ENCODE measurements at places on chromosomes 1 and 21.

DNA sequence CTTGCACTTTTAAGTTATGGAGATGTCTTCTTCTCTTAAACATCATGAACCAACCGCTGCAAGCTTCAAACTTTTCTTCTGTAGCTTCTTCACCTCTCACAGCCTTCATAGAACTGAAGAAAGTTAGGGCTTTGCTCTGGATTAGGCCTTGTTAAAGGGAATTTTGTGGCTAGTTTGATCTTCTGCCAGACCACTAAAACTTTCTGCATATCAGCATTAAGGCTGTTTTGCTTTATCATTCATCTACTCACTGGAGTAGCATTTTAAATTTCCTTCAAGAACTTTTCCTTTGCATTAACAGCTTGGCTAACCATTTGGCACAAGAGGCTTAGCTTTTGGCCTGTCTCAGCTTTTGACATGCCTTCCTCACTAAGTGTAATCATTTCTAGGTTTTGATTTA, 43.0 kb upstream of the RGL1 start:
- DNase-seq: no peak

DNA sequence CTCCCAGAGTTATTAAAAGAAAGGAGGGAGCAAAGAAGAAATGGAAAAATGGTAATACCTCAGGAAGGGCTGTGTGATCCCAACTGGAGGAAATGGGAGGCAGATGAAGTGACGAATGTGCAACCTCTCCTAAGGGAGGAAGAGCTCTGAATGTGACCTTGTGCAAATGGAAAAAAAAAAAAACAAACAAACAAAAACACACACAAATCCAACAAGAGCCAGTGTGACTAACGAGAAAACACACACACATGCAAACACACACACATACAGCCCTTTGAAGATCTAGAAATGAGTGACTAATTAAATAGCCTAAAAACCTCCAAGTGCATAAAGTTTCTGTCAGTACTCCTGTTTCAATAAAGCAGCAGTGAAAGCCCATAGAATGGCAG, 49.0 kb downstream of the CCN1 start:
- DNase-seq: no peak

GRCh38 chr1:112172294-112172882, 182.9 kb upstream of the KCND3 start:
- peak; percentile 33 for DNase-seq

DNA sequence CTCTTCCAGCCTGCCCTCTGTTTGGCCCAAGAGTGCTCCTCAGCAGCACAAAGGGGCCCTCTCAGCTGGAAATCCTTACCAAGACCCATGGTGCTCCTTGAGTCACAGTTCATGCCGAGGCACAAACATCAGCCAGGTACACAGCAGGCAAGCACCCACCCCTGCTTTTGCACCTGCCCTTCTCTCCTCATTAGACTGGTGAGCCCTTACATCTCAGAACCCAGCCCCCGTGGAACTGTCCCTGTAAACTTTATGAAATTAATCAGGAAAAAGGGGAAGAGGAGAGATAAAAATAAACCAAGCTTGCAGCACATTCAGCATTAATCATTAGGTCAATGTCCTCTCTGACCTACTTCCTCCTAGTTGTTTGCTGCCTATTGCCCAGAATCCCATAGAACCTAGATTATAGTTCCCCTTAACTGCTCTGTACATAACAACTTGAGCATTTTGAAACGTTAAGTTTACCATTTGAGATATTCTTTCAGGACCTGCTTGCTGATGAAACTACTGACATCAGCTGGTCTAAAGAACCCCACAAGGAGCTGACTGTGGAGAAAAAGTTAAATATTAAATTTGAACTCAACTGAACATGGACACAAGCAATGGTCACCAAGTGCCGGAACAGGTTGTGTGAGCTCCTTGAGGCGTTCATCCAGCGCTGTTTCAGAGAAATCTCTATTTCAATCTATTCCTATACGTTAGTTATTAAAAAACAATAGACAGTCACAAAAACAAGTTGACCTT, 738.4 kb downstream of the MATN1 start:
- DNase-seq: no peak

- DNase-seq: no peak
Observed at GRCh38 chr1:228274452-228275178, 66.8 kb downstream of the OBSCN start.

- DNase-seq: no peak
Observed at GRCh38 chr21:36968414-36968813, 1.9 kb upstream of the HLCS start.

DNA sequence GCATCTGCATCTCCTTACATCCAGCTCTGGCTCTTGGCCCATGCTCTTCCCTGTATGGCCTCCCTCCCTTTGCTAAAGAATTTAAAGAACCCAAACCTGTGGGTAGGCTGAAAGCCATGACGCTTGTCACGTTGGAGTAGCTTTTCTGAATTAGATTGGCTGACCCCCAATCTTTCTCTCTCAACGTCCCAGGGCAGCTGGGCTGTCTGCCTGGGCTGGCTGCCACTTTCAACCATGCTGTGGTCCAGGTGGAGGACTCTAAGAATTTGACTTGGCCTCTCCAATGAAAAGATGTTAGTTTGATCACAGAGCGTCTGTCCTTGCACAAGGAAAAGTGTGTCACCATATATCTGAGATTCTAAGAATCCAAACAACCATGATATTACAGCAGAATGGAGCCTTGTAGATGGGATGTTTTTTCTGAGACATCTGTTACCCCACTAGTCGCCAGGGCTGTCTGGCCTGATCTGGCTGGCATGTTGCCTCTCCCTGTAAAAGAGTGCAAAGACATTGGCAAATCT, 6.5 kb upstream of the IGSF3 start:
- no peak for DNase-seq

DNA sequence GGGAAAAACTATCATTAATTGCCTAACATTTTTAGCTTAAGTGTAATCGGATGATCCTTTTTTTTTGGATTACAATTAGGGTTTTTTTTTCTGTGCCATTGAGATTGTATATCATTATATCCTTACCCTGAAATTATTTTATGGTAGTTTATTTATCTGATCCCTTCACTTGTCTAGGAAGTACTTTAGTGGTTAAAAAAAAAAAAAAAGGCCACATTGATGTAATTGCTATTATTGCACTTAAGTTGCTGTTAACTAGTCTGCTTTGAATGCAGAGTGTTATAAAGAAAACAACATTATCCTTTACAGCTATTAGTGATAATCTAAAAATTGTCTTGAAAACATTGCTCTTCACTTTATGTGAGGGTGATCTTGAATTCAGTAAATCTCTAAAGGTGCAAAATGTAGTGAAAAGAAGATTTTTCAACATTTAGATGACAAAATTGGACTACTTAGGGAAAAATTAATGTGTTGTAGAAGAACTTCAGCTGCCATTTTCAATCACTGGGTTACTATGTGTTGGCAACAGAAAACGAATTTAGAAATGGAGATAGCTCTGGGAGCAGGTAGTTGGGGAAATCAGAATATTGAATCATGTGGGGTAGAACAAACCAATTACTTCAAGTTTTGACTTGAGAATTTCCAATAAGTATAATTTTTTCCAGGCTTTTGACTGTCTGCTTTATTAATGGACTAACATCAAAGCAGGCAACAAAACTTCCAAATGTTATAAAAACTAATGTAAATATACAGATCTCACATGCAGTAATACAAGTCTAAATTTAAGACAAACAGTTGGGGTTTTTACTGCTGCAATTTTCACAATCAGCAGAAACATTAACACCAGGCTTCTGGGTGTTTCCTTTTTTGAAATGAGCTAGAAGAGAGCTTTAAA, 5.0 kb downstream of the ADGRL2 start:
- DNase-seq: no peak

- DNase-seq: no peak
Observed at GRCh38 chr1:212650228-212650627, 41.7 kb downstream of the ATF3 start.

DNA sequence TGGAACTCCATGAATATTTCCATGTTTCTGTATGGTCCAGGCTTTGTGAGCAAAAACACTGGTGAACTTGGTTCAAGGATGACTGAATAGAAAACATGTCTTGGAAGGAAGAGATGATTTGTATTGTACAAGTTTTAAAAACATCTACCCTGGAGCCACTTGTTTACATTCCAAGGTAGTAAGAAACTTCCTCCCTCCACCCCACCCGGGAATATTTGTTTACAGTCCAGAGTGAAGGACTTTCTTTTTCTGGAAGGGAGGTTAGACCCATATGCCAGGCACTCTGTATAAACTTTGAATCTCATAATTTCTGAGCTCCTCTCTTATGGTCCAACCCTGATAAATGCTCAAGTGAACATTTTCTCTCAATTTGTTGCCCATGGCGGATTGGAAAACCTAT, 323.3 kb upstream of the LYPLAL1 start:
- DNase-seq: no peak

DNA sequence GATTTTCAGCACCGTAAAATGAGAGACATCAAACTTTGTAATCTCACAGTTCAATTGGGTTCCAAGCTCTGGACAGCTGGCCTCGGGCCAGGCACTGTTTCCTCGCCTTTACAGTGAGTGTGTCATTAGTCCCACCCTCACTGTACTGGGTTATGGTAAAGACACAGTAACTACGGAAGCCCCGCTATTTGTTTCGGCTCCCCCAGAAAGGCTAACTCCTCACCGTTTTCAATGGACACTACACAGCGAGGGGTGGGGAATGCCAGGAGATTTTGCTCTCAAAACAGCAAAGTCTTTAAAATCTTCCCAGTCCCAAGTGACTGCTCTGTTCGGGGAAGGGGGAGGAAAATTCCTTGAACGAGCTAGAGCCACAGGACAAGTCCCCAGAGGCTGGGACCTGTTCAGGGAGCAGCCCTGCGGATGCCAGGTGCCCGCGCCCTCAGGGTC, 757 bp upstream of the SPSB1 start:
- DNase-seq: peak; percentile 41

DNA sequence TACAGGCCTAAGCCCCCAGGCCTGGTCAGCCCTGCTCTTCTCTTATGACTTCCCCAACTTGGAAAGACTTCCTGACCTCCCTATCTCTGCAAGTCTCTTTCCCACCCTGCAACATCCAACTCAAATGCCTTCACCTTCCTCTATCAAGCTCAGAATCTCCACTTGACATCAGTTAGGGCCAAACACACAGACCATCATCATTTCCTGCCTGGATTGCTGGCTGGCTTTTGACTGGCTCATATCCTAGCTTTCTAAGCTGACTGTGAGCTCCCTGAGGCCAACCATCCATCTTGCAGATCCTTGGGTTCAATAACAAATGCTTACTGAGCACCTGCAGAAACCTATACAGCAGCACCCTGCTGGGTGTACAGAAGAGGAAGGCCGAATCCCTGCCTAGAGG, 137.3 kb upstream of the EDN2 start:
- no peak for DNase-seq

GRCh38 chr1:64677532-64677931, 67.3 kb upstream of the RAVER2 start:
- no peak for DNase-seq

DNA sequence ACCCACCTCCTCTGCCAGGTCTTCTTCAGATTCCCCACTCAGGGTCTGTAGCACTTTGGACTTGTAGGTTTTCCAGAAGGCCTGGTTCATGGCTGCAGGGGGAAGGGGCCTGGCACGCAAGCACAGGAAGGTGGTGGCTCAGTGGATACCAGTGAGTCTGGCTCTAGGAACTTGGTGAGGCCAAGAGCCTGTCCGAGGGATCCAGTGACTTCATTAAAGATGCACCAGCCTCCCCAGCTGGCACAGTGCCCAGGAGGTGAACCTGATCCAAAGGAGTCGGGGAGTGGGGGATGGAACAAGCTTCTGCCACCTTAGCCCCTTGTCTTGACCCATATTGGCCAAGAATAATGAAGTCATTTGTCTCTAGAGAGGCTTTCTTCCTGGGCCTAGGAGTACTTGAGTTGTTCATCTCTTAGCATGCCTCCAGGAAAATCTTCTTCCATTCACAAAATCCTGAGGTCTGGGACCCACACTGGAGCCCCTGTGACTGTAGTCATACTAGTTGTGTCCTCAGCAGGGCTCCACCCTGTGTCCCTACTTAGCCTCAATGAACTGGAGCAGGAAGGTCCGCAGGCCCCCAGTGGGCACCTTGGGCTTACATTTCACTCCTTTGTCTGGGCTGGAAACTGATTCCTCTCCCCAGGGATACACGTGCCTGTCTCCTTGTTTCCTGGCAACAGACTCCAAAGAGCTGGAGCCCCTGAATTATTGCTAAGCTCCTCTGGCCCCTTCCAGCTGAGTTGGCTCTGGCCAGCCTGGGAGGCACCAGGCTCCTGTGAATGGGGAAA, at the start of gene C1orf232:
Gene C1orf232 (minus strand): TSS at position 554 of the 788 bp plus-strand sequence. CDS start 464 bp downstream, at position 90.
- no peak for DNase-seq

GRCh38 chr1:43836267-43836951, 97.2 kb upstream of the ARTN start:
- DNase-seq: peak; percentile 95

GRCh38 chr1:84006591-84006990, 7.7 kb upstream of the TTLL7 start:
- no peak for DNase-seq

- DNase-seq: peak; percentile 96
Observed at GRCh38 chr1:21324368-21325141, 34.3 kb upstream of the ECE1 start.

DNA sequence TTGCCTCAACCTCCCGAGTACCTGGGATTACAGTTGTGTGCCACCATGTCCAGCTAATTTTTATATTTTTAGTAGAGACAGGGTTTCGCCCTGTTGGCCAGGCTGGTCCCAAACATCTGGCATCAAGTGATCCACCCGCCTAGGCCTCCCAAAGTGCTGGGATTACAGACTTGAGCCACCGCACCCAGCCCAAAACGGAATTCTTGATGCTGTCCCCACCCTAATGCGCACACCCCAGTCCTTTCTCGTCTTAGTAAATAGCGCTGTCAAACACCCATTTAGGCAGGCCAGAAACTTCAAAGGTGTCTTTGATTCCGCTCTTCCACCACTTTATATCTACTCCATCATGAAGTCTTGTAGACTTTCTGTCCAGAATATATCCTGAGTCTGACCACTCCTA, 35.1 kb downstream of the ITSN1 start:
- no peak for DNase-seq

GRCh38 chr1:67171978-67172377, 5.7 kb downstream of the IL23R start:
- DNase-seq: no peak

DNA sequence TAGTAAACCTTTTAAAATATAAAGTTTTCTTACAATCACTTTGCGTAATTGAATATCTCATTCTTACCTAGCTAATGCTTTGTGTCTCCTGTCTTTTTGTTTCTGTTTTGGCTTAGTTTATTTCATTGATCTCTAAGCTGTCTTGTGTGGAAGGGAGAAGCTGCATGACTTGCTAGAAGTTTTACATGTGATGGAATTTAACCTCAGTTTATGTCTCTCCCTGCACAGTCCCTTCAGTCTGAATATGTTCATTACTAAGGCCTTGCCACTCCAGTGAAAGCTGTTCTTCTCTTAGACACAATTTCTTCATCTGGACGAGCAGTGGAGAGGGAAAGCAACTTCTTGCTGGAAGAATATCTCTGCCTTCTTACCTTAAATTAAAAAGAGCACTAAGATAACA, 19.9 kb upstream of the GPR88 start:
- no peak for DNase-seq
